ENCODE measurements at places on chromosomes 12 and 14.

DNA sequence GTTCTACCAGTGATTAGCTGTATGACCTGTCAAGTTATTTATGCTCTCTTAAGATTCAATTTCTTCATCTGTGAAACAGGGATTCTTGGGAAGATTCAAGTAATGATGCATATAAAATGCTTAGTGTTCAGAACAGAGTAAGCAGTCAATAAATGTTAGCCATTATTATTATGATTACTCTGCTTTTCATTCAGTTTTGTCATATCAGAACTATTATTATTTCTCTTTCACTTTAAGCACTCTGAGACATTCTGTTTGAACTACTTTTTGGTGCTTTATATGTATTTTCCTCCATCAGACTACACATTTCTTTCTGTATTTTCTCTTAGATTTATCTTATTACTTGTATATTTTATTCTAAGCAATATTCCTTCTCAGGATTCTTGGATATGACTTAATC lies 81.2 kb downstream of the CFAP54 start:
- DNase-seq, result no peak

DNA sequence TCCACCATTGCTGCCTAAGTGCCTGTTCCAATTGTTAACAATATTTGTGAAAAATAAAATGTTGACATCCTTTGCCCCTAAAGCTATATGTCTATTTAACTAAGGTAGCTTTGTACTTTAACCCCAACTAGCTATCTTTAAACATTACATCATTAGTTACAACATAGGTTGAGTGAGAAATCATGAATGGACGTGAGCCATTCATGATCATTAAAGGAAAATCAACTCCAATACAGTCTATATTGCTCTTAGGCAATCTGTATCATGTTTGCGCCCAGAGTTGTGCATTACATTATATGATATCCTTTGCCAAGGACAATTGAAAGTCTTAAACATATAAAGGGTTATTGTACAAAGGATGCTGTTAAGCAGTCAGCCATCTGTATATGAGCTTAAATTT lies 269.6 kb downstream of the ALX1 start:
- DNase-seq, result no peak

- DNase-seq, result no peak
Observed at GRCh38 chr14:71623939-71624338, 308.3 kb upstream of the RGS6 start.

GRCh38 chr14:98919434-98919833 lies 352.6 kb downstream of the BCL11B start:
- DNase-seq, result no peak

DNA sequence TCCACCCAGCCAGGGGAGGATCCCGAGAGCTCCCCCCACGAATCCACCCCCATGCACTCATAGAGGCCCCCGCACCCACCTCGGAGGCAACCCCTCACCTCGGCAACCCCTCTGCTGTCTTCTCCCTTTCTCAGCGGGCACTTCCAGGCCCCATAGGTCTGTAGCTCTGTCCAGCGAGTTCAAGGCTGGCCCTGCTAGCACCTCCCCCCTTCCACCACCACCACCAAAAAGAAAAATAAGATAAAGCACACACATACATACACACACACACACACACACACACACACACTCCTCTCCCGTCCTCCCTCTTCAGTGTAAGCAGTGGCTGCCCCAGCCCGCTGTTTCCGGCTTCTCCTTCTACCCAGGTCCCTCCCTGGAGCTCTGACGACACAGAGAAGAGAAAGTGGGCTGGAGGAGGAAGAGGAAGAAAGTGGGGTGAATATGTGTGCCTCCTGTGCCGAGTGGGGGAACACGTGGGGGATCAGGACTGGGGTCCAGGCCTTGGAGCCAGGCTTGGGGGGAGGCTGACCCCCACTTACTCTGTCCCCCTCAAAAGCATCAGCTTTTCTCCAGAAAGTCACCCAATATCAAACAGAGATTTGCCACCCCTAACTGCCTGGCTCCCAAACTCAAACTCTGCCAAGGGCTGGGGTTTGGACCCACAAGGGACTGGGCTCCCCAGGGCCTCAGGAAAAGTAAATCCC lies at the start of gene STAT6:
Gene STAT6, minus strand, starts transcription at position 332 of the 704 bp plus-strand sequence. CDS start 3,084 bp downstream, outside the sequence.
- DNase-seq, result peak; percentile 72

DNA sequence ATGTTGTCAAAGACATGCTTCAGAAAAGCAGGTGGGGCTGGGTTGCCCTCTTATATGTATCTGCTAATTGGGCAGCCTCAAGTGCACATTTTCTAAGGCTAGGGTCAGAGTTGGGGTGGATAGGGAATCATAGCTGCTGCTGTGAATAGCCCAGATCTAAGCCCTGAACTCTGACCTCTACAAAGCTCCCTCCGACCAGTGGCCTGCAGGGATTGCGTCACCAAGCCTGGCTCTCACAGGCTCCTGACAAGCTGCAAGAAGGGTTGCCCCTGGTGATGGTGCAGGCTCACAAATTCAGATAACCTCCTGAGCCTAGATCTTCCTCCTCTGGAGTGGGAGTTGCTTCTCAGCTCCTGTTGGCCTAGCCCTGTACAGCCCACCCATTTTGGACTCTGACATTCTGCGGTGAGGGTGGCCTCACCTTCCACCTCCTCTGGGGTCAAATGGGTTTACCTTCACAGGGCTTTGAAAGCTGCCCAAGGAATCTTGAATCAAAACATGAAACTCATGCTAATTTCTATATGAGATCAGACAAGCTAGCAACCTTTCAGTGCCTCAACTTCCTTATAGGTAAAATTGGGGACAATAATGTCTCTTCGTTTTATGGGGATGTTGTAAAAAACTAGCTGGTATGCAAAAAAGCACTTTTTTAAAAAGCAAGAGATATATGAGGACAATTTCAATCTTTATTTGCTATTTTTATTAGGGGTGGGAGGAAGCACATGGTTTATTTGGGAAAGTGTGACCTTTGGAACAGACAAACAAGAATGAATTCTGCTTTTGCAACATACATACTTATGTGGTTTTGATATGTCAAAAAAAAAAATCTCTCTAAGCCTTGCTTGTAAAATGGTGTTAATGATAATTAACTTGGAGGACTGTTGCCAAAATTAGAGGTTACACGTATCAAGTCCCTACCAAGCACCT lies 4.9 kb upstream of the SUSD6 start:
- no peak for DNase-seq

DNA sequence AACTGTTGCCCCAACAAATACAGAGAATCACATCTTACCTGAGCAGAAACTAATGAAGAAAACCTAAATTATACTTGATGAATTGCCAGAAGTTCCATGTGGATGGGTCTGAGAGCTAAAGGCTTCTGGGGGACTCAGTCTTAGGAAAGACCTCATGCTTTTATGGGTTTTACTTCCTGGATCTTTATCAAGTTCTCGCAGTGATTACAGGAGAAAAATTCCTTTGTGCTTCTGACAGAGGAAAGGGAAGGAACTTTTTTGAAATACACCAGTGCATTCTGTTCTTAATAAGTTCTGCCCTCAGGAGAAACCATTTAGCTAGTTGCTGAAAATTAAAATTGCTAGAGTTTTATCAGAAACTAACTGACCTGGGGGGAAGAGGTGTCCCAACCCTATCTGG lies 203.9 kb upstream of the KITLG start:
- no peak for DNase-seq

- DNase-seq, result no peak
Observed at GRCh38 chr14:54040846-54041245, 84.2 kb upstream of the BMP4 start.

DNA sequence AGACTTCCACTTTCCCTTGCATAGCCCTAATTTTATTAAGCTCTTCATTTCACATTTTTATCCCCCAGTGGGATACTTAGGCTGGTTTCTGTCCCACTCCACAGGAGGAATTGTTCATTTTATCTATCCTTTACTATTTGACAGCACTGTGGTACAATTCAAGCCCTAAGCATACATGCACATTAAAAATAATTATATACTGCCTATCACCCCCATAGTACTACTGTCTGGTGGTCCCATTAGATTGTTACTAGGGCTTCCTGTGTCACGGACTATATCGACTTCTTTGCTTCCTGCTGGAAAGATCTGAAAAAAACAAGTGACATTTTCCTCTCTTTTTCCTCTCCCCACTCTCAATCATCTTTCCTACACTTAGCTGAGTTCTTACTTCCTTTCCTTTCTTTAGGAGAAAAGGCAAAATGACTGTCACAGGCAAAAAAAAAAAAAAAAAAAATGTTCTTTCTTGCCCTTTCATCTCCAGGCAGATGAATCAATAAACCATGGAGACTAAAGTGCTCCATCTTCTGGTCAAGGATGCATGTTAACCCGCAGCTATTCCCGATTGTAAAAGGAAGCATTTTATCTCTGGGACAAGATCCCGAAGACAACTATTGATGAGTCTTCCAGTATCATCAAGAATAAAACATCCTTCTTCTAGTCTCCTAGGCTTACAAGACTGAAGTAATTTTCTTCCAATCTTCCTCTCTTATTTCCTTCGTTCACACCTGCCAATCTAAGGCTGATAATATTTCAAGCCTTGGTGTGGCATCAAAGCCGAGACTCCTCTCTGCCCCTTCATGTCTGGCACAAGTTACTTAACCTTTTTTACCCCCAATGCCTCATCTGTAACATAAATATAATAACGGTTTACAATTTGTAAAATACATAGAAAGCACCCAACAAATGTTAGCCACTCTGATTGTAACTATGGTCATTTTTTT lies 94.4 kb upstream of the PLEKHG7 start:
- DNase-seq, result no peak

GRCh38 chr14:33505963-33506329 lies 444.9 kb downstream of the EGLN3 start:
- DNase-seq, result no peak

GRCh38 chr14:47674148-47674542 lies 1.3 kb downstream of the MDGA2 start:
- no peak for DNase-seq

GRCh38 chr12:112514926-112515642 lies 96.3 kb downstream of the PTPN11 start:
- DNase-seq, result no peak

DNA sequence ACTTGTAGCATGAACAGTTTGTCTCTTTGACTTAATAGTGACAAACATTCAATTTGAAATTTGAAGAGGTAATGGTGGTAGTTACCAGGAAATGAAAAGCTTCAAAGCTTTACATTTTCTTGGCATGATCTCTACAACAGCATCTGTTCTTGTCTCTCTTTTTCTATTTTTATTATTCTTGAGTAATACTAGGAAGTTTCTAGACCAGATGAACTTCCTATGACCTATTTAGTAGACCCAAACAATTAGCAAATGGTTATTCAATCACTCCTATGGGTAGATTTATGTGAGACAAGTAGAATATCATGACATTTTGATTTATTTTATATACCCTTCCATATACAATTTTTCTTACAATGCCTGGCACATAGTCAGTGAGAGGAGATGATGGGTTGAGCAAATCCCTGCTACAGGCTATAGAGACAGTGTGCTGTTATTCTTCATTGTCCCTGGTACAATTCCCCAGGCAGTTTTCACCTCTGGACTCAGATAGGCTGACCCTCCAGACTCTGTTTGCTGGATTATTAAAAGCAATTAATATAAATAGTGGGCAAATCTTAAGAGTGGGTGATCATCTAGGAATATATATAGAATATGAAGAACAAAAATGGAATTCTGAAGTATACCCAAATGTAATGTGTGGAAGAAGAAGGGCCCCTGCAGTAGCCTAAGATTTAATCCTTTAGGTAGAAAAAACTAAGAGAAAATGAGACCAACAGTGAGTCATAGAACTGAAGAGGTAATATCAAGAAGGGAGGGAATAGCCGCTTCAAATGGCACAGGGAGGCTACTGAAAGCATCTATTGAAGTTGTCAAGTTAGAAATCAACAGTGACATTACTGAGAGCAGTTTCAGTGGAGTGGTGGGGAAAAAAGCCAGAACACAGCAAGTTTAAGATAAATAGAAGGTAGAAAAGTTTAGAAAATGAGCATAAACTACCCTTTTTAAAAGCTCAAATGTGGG lies 512.0 kb downstream of the FOXG1 start:
- no peak for DNase-seq

DNA sequence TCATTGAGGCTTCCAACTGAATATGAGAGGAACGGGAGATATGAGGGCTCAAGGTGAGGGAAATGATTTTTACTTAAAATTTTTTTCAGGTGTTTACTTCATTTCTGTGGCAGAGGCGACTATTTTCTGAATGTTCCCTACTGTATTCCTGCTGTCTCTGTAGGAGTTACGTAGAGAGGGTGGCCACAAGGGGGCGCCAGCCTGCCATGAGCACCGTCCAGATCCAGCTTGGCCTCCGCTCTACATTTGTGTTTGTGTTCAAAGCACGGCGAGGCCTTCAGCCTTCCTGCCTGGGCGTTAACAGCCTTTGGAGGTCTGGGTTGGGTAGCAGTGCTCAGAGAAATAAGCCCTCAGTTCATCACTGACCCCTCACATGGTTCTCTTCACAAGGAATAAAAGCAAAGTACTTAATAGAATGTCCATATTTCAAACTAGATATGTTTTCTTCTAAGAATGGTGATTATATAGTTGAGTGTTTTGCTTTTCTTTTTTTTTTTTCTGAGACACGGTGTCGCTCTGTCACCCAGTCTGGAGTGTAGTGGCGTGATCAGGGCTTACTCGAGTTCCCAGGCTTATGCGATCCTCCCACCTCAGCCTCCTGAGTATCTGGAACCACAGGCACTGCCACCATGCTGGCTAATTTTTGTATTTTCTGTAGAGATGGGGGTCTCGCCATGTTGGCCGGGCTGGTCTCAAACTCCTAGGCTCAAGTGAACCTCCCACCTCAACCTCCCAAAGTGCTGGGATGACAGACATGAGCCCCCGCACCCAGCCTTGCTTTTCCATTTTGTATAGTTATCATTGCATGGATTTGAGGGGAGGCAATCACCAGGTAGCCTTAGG lies 22.3 kb downstream of the CKB start:
- DNase-seq, result peak; percentile 55

DNA sequence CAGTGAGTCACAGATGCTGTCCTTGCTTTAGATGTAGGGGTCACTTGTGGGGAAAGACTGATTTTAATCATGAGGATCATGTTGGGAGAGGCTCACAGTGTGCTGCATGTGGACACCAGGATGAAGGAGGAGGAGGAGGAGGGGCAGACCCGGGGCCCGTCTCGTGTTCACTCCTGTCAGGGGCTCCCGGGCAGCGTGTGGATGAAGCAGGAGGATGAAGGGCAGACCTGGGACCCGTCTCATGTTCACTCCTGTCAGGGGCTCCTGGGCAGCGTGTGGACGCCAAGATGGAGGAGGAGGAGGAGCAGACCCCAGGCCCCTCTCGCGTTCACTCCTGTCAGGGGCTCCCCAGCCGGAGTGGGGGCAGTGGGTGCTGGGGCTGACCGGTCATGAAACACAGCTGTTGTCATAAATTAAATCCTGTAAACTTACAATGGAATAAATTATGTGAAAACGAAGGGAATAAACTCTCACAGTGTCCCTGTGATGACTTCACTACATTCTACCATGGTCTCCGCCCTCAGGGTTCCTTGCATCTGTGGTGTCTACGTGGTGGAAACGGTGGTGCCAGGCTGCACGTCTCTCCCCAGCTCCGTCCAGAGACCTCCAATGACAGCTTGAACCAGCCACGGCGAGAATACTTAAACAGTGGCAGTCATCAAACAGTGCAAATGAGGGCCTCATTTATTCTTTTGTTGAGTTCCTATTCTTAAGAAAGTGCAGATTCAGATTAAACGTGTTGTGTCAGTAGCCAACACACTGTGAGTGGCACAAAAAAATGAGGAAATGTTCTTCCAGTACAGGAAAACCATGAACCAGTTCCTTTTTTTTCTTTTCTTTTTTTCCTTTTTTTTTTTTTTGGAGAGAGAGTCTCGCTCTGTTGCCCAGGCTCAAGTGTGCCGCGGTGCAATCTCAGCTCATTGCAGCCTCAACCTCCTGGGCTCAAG lies 37.7 kb upstream of the SFSWAP start:
- no peak for DNase-seq

- no peak for DNase-seq
Observed at GRCh38 chr12:77382096-77382742, 316.9 kb upstream of the E2F7 start.

- DNase-seq, result no peak
Observed at GRCh38 chr12:107967170-107967569, 161.9 kb upstream of the WSCD2 start.

GRCh38 chr14:75047506-75047905 lies 3.8 kb downstream of the MLH3 start:
- DNase-seq, result no peak
